WTC11 (cell line): ENCODE measurements at places on chromosomes 5 and 9. TPM values are rescaled to one million over a fixed set of nuclear protein-coding genes. Genes with fewer than 3 reads are reported as not detected.

ADRA1B gene
- 0.11 to 0.16 TPM in 2 of 3 replicates, not detected in the other for total RNA-seq

CDC37L1 gene
- 16.7 to 20.1 TPM (median 18.8 TPM) in 3 replicates for total RNA-seq

OTULINL gene
- 6.6 to 12.3 TPM (median 10.6 TPM) in 3 replicates for total RNA-seq

CCDC183 gene
- 1.7 to 2.1 TPM (median 2.0 TPM) in 3 replicates for total RNA-seq

GRM6 gene
- total RNA-seq = 0.05 to 0.33 TPM in 2 of 3 replicates, not detected in the other

TAS2R1 gene
- total RNA-seq = not detected in 3 replicates

CCDC180 gene
- 5.9 to 7.4 TPM (median 6.5 TPM) in 3 replicates for total RNA-seq

KIF20A gene
- total RNA-seq = 66.9 to 81.9 TPM (median 68.0 TPM) in 3 replicates

TAF11L10 gene
- not detected in 3 replicates for total RNA-seq

DNA sequence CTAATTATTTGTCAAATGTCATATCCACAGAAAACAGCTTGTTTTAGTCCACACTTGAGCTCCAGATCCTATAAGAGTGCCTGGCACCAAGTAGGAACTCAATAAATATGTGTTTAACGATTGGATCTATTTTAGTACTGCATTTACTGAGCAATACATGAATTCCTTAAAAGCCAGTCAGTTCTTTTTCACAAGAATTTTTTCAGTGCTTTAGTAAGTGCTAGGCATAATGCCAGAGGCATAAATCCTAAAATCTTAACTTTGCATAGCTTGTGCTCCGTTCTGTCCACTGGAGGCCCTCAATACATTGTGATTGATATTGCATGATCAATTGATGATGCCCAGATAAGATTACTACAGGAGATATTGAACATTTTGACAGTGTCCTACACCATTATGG lies 67.3 kb upstream of the PCSK5 start:
- DNase-seq = no peak
- no peaks in the 10 kb centered on the region for H3K4me1 ChIP-seq
- no peaks in the 10 kb centered on the region for H3K36me3 ChIP-seq

GRCh38 chr5:1542781-1543180 lies 19.0 kb upstream of the LPCAT1 start:
- no peaks in the 10 kb centered on the region for H3K36me3 ChIP-seq
- no peak overlapping the region for H3K4me3 ChIP-seq
- no peak for DNase-seq
- no peaks in the 10 kb centered on the region for H3K27me3 ChIP-seq
- H3K27ac ChIP-seq = no peak overlapping the region
- H3K4me1 ChIP-seq = no peaks in the 10 kb centered on the region

- H3K4me1 ChIP-seq = peaks cover 63% of the 10 kb centered on the region
- peaks cover 49% of the 10 kb centered on the region for H3K36me3 ChIP-seq
- peak overlapping the region; percentile 45; the same call in 1 of the 2 replicates for H3K27ac ChIP-seq
- no peaks in the 10 kb centered on the region; the same call in 1 of the 2 replicates for H3K27me3 ChIP-seq
- no peak for DNase-seq
- no peak overlapping the region; the same call in 1 of the 2 replicates for H3K4me3 ChIP-seq
Measured at GRCh38 chr5:113070901-113071300, 94.3 kb downstream of the DCP2 start.

GRCh38 chr9:84003246-84003645 lies 22.6 kb downstream of the RMI1 start:
- no peaks in the 10 kb centered on the region for H3K4me1 ChIP-seq
- H3K36me3 ChIP-seq = peaks cover 19% of the 10 kb centered on the region
- no peak overlapping the region for H3K4me3 ChIP-seq

GRCh38 chr5:102296178-102296817 lies at the start of gene SLCO4C1:
SLCO4C1 (minus strand) TSS chr5:102296284; CDS start chr5:102296262, 22 bp downstream.
- H3K4me3 ChIP-seq = peak within 1 kb of the TSS; percentile 74
- peaks cover 19% of the 10 kb centered on the region for H3K4me1 ChIP-seq
- H3K27ac ChIP-seq = peak within 1 kb of the TSS; percentile 91
- peak; percentile 98 for DNase-seq
- no peaks in the 10 kb centered on the region for H3K36me3 ChIP-seq

- H3K27me3 ChIP-seq = no peaks in the 10 kb centered on the region; the same call in 1 of the 2 replicates
- no peak for DNase-seq
- no peaks in the 10 kb centered on the region for H3K36me3 ChIP-seq
- H3K4me1 ChIP-seq = peaks cover 29% of the 10 kb centered on the region
- no peak overlapping the region for H3K27ac ChIP-seq
Measured at GRCh38 chr5:174329738-174330137, 284.2 kb downstream of the NSG2 start.

DNA sequence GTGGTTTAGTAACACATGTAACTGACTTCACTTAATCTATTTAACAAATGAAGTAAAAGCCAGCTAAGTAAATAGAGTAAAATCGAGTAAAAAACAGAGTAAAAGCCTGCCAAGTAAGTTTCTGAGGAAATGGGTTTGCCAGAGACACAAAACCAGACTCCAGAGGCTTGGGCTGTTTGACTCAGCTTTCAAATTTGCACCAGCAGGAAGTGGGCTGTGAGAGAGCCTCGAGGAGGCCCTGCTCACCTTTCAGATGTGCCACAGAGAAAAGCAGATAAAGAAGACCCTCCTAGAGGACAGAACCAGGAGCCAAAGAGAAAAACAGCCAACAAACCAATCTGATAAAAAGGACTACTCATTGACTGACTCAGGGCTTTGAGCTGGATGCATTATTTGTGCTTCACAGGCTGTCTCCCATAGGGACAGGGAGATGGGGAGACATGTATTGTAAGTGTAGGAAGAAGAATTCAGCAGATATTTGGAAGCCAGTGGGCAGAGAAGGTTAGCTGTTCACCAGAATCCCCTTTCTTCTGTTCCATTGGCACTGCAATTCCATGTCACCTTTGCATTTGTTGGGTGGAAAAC lies 14.4 kb upstream of the AMACR start:
- DNase-seq = no peak
- no peak overlapping the region for H3K27ac ChIP-seq
- no peak overlapping the region for H3K4me3 ChIP-seq
- H3K27me3 ChIP-seq = no peaks in the 10 kb centered on the region
- H3K4me1 ChIP-seq = peaks cover 20% of the 10 kb centered on the region
- no peaks in the 10 kb centered on the region for H3K36me3 ChIP-seq

GRCh38 chr9:4328723-4329122 lies 28.9 kb upstream of the GLIS3 start:
- no peak overlapping the region for H3K27ac ChIP-seq
- H3K4me1 ChIP-seq = peaks cover 1% of the 10 kb centered on the region
- H3K27me3 ChIP-seq = no peaks in the 10 kb centered on the region; the same call in 1 of the 2 replicates
- H3K36me3 ChIP-seq = no peaks in the 10 kb centered on the region

DNA sequence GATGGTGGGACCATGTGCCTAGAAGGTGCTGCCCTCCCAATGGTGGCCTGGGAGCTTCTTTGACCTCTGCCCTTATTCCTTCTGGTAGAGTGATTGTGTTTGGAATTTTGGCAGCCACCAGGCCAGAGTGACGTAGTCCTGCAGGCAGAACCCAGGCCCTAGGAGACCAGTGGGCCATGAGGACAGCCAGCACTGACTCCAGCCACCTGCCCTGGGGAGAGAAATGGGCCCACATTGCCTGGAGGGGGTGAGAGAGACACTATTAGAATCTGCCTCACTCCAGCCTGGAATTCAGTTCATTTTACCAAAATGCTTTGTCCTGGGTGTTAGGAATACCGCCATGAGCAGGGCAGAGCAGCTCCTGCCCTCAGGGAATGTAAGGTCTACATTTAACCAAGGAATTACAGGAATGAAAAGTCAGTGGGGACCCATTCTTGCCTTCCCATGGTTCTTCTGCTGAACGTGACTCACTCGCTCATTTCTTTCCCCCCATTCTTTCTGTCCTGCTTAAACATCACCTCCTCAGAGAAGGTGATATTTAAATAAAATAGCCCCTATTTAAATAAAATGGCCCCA lies 5.5 kb upstream of the COL27A1 start:
- peaks cover 63% of the 10 kb centered on the region for H3K27me3 ChIP-seq
- H3K4me1 ChIP-seq = peaks cover 17% of the 10 kb centered on the region
- H3K27ac ChIP-seq = no peak overlapping the region

DNA sequence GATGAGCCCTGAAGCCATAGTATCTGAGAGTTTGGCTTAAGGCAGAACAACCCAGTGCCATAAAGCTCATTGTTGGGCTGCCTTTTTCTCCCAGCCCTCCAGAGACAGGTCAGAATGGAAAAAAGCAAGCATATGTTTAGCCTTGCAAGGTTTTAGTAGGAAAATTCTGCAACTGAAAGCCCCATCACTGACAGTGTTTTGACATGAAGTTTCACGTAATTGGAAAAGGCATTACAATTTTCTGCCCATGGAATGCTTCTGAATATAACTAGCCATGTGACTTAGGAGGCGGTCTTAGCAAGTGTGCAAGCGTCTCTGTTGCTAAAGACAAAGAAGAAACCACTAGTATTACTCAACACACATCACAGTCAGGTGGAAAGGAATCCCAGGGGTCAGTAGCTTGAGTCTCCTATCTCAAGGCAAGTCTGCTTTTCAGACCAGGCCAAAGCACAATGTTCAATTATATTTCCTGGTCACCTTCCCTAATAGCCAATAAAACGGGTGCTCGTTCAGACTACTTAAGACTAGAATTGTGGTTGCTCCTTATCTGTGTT lies 117.6 kb downstream of the CARTPT start:
- no peaks in the 10 kb centered on the region for H3K36me3 ChIP-seq
- H3K27ac ChIP-seq = no peak overlapping the region
- H3K4me1 ChIP-seq = peaks cover 13% of the 10 kb centered on the region
- DNase-seq = no peak
